Stimulated activated CD4-positive, alpha-beta T cell treated with anti-CD3 and anti-CD28 coated beads, Interleukin-4, amount 100 ng/mL, for 1 hour (primary cell): ENCODE measurements at places on chromosomes 5 and 9.

DNA sequence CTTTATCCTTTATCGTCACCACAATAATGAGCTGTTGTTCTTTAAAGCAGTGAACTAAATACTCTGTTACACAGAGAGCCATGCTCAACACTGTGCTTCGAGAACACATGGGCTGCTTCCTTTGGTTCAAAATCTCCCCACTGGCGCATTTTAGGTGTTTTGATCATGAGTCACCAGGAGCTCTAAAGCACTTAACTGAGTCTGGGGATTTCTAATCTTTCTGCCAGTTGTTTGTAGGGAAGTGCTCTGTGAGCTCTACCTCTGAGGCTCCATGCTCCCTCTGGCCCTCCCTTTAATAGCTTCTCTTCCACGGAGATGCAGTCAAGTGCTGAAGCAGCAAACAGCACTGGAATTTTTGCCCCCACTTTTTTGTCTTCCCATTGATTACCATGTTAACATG is 17.0 kb downstream of the ERAP2 start:
- DNase-seq: no peak

DNA sequence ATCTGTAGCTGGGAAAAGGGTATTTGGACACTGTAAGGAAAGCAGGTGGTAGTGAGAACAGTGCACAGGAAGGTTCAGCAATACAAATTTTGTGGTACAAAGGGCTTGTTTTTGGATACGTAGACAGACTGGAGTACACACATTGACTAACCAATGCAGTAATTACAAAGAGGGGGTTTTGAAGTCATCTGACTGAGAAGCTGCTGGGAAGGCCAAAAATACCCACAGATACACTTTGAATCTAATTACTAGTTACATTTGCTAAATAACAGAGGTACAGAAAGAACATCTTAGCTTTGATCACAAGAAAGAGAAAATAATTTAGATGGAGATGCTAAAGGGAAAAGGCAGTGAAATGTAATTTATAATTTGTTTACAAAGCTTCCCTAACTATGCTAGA is 45.9 kb downstream of the PKD2L2 start:
- DNase-seq: no peak

DNA sequence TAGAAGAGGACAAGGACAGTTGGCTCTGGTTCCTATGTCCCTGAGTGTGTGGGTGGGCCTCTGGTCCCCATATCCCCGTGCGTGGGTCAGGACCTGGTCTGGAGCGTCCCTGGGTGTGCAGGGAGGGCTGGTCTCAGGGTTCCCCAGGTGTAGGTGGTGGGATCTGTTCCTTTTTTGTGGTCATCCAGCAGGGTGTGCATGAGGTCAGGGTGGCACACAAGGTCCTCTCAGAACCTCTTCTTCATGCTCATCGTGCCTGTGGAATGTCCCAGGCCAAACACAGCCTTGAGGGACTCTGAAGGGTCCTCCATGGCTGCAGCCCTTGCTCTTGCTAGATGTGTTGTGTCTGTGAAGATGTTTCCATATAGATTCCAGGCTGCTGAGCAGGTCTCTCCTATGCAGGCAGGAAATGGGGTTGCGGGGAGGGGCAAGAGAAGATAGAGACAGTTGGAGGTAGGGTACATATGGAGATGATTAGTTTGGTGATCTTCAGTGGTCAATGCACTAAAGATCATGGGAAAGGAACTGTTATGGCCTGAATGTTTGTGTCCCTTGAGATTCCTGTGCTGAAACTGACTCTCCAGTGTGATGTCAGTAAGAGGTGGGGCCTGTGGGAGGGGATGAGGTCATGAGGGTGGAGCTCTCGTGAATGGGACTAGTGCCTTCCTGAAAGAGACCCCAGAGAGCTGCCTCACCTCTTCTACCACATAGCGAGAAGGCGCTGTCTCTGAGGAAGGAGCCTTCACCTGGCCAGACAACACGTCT is 53.1 kb downstream of the NXNL2 start:
- DNase-seq: no peak

GRCh38 chr9:121783111-121783510 is 131.7 kb downstream of the DAB2IP start:
- DNase-seq: no peak
